ENCODE measurements at places on chromosomes 6 and 20. TPM values are rescaled to one million over a fixed set of nuclear protein-coding genes. Genes with fewer than 3 reads are reported as not detected.

Gene RNF182
- 24.4 TPM for total RNA-seq

Gene TRAPPC3L
- total RNA-seq, result not detected

DNA sequence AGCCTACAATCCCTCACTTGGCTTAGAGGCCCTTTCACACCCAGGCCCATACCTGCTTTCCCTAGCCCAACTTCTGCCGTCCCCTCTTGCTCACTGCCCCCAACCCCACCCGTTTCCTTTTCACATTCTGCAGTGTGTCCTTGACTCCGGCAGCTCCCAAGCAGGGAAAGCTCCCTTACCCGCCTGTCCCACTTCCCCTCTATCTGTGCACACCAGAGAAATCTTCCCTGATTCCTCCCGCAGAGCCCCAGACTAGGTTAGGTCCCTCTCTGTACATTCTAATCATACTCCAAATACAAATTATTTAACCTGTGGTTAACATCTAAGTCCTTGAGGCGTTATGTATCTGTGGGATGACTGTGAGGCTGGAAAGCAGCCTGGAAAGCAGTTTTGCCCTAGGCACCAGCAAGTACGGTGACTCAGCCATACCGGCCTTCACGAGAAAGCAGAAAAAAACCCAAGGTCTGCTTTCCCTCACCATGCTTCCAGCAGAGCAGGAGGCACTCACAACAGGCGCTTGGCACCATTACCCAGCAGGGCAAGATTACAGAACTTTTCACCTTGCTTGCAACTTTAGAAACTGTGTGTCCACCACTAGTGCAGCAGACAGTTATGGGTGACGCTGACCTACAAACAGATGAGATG lies 22.3 kb downstream of the ELOVL5 start:
- DNase-seq, result no peak

GRCh38 chr6:44667668-44668390 lies 280.3 kb downstream of the CDC5L start:
- no peak for DNase-seq

DNA sequence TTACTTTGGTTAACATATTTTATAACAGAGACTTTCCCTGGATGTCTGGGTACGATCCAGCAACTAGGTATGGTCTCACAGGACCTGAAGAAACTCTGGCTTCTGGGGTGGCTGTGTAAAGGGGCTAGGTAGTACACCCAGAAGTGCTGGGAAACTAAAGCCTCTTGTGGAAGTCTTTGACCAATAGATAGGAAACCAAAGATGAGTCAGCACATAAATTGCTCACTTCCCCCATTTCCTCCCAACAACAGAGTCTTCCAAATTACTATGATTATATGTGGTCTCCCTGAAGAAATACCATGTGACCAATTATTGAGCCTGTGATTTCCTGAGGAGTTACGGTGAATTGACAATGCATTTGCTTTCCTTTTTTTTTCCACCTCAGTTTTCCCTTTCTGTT lies 26.8 kb upstream of the TBX18 start:
- no peak for DNase-seq

Measured in dorsolateral prefrontal cortex (tissue), 122 donors.